ENCODE measurements at places on chromosomes 12 and 14. TPM values are rescaled to one million over a fixed set of nuclear protein-coding genes. Genes with fewer than 3 reads are reported as not detected.

Gene BRI3BP
- total RNA-seq, result 4.2 TPM

Gene NPFF
- not detected for total RNA-seq

- no peak for DNase-seq
Observed at GRCh38 chr12:19223018-19223417, 93.5 kb downstream of the PLEKHA5 start.

DNA sequence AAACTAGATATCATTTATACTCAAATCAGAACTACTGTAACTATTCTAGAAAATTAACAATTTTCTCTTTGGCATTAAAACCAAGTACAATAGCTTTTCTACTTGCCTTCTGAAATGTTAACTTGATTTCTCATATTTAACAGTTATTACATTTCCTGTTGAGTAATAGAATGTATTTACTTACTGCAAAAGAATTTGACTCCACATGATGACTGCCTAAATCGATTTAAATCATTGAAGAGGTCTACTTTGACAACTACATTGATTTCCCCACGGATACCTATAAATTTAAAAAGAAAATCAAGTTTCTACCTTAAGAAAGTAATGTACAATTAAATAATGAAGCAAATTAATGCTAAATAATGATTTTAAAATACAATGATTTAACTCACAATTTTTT, 18.9 kb downstream of the C2CD5 start:
- no peak for DNase-seq

GRCh38 chr12:94211021-94211420, 62.6 kb downstream of the PLXNC1 start:
- no peak for DNase-seq

- no peak for DNase-seq
Observed at GRCh38 chr12:113887906-113888305, 78.2 kb downstream of the RBM19 start.

DNA sequence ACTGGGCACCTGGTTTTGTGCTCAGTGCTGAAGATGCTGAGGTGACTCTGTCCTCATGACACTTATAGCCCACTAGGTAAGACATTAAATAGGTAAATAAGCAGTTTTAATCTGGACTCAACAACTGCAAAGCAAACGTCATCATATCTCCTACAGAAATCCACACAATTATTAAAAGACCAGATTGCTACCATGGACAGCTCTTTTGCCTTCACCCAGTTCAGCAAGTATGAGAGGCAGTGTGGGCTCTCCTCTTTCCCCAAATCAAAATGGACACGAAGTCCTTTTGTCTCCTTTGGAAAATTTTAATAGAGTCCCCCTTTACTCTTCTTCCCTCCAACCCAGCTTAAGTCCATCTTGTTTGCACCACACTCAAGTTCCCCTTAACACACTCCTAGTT, 171.1 kb downstream of the RPAP3 start:
- no peak for DNase-seq

DNA sequence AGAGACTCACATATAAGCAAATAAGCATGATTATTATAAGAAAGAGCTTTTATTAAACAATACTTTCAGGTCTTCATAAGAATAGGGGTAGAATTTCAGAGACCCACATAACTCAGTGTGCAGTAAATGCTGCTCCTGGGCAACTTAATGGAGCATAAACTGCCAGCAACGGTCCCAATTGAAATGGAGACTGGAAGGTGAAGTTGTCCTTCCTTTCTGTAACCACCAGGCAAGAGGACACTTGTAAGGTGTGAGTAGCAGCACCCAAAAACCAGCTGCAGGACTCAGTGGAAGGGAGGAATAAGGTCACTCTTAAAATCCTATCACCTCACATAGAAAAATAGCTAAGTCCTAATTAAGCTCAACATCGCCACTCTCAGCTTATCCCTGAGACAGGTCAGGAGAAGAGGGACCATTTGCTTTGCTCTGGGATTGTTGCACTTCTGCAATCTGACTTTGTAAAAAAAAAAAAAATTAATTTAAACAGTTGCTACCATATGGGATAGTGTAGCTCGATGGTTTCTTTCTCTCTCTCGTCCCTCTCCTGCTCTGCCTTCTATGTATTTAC, 22.7 kb upstream of the LTA4H start:
- DNase-seq, result no peak

DNA sequence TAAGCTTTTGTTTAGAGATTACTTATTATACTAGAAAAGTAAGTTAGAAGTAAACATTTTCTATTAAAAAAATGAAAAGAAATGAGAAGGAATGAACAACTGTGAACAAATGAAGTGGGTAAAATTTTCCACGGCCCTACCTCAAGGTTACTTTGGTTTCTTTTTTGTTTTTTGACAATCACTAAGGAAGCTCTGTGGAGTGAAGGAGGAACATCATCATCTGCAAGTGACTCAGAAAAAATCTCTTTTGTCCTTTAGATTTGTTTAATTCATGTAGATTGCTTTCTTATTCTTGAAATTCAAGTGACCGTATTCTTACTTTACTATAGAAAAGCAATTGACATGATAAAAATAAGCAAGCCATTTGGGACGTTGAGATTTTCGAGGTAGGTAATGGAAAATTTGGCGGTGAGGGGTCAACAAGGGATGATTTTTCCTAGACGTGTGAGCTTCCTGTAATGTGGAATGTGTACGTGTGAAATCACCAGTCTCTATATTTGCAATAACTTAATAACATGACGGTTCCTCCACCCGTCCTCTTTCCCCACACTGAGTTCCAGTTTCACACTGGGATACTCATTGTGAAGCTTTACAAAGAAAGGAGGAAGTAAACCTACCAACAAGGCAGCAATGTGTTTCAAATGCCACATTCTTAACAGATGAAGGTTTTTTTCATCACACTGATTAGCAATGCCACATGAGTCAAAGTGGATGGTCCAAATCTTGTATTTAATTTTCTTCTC, 62.3 kb upstream of the EGLN3 start:
- no peak for DNase-seq

DNA sequence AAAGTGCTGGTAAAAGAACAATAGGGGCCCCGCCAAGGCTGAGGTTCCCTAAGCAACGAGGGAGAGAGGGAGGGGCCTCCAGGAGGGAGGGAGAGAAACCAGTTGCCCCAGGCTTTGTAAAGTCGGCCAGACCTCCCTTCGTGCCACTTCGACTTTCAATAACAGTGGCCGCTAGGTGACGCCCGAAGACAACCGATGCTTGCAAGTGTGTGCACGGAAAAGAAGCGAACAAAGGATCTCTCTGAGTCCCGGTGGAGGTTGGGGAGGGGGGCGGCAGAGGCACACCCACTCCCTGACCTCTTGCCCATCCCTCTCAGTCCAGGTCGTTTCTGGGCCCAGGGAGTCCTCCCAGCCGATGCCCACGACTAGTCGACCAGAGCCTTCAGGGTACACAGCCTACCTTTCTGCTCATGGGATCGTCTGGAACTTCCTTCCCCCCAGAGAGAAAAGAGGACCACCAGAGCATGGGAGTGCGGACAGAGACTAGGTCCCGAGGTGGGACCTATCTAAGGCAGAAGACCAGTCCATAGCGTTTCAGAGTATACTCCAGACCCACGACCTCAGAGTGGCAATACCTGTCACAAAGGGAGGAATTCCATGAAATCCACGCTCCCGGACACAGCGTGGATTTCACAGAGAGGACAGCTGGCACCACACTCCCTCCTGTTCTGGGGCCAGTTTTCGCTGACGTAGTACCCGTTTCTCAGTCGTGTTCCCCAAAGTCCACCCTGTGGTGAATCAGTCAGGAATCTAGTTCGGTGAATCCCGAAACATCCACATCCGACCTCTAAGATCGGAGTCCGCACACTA, 262.7 kb upstream of the ALG10B start:
- no peak for DNase-seq

GRCh38 chr14:77620222-77620870, 3.9 kb upstream of the SPTLC2 start:
- DNase-seq, result no peak

Gene PPP1R1A
- not detected for total RNA-seq

Gene TMEM263
- 37.5 TPM for total RNA-seq

Gene ACOT6
- not detected for total RNA-seq

Gene CFAP54
- total RNA-seq, result 1.5 TPM

GRCh38 chr12:46702581-46703344, 123.0 kb downstream of the SLC38A4 start:
- DNase-seq, result no peak
